GM12865 (cell line): ENCODE measurements at places on chromosomes 16 and 17.

GRCh38 chr17:13940858-13941665, 128.2 kb upstream of the COX10 start:
- DNase-seq, result no peak

GRCh38 chr16:54633943-54634362, 296.7 kb upstream of the IRX5 start:
- DNase-seq, result no peak

DNA sequence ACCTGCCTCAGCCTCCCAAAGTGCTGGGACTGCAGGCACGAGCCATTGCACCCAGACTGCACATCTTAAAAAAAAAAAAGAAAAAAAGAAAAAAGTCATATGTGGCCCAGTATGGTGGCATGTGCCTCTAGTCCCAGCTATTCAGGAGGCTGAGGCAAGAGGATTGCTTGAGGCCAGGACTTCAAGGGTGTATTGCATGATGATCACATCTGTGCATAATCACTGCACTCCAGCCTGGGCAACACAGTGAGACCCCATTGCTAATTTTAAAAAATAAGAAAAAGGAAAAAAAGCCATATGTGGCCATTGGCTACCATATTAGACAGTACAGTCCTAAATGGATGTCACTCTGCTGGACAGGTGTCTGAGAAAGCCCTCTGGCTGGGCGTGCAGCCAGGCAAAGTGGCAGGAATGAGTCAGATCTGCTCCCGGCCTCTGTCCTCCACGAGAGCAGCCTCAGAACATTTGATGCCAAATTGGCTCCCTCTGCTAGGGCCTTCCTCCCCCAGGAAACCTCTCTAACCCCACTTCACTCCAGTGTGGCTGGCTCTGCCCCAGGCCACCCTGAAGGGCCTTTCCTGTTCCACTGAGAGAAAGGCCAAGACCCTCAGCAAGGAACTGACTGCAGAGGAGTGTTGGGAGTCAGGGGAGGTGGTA, 14.7 kb downstream of the CA7 start:
- DNase-seq, result peak; percentile 56

- DNase-seq, result no peak
Measured at GRCh38 chr17:76471498-76472257, 4.3 kb downstream of the AANAT start.

GRCh38 chr17:74943808-74944522, 8.3 kb downstream of the OTOP3 start:
- no peak for DNase-seq

GRCh38 chr16:60077861-60078260, 1343.7 kb upstream of the GOT2 start:
- no peak for DNase-seq

DNA sequence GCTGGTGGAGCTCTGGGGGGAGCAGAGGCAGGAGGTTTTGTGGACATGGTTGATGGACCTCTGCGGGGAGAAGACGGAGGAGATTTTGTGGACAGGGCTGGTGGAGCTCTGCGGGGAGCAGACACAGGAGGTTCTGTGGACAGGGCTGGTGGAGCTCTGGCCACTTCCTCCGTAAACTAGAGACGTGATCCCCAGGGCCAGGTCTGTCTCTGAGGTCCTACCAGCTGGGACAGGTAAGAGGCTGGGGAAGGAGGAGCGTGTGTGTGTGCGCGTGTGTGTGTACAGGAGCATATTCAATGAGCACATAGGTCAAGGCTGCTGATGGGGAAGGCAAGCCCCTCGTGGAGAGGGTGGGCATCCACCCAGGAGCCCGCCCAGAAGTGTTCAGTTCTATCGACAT, 20.6 kb downstream of the RPH3AL start:
- no peak for DNase-seq

GRCh38 chr16:88355389-88356123, 27.2 kb upstream of the ZNF469 start:
- no peak for DNase-seq

DNA sequence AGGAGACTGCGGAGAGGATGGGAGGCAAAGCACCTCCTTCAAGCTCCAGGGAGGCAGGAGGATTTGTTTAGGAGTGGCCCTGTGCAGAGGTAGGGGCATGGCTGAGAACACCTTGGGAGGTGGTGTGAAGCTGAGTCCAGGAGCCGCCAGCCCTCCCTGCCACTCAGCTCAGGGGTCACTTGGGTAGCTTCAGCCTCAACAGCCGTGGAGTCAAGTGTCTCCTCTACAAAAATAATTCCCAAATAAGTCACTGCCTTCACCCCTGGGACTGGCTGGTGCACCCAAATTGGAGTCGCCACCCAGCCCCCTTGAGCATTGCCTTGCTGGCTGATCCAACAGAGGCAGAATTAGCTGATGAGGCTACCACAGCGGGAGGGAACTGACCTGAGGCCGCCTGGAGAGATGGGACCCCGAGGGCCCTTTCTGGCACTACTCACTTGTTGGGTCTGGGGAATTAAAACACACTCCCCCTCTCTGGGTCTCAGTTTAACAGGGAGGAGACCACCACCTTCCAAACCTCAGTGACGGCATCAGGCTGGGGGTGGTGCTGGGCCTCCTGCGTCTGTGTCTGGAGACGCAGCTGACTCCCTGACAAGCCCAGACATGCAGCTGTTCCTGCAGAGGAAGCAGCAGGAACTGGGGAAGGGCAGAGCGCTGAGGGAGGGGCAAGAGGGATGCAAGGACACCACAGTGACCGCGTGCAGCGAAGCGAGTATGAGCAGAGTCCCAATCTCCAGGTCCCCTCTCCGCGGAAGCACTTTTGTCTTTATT, 87.9 kb upstream of the TOB1 start:
- DNase-seq, result peak; percentile 49

- no peak for DNase-seq
Measured at GRCh38 chr17:72882426-72882825, 210.1 kb downstream of the SLC39A11 start.

GRCh38 chr16:62639890-62640289, 603.7 kb upstream of the CDH8 start:
- DNase-seq, result no peak
